ENCODE measurements at places on chromosomes 3 and 15. TPM values are rescaled to one million over a fixed set of nuclear protein-coding genes. Genes with fewer than 3 reads are reported as not detected.

Gene NOX5
- total RNA-seq = not detected

Gene TICRR
- total RNA-seq = 0.32 TPM

Gene ACP3
- total RNA-seq = 19.9 TPM

Gene SCAANT1
- total RNA-seq = not detected

Gene HTR3D
- not detected for total RNA-seq

Gene SLCO2A1
- total RNA-seq = 204 TPM

- H3K36me3 ChIP-seq = no peaks in the 10 kb centered on the region
- no peak for DNase-seq
- peak overlapping the region; percentile 31 for H3K4me3 ChIP-seq
- H3K27me3 ChIP-seq = no peaks in the 10 kb centered on the region
Measured at GRCh38 chr3:129934234-129935123, 40.0 kb upstream of the TRH start.

DNA sequence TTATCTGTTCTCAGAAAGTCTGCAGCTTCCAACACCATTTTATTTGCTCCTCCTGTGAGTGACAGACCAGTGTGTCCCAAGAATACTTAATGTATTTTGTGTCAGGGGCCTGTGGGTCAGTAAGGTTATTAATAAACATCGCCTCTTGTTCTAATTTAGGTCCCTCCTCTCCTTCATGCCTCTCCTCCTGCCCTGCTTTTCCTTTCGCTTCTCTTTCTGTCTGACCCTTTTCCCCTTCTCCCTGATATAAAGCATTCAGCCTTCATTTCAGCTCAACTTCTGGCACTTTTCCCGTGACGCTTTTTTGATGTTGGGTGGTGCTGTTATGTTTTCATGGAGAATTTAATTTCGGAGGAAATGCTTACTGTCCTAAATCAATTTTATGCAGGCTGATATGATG, 29.7 kb upstream of the NR2F2 start:
- no peak for DNase-seq
- H3K36me3 ChIP-seq = no peaks in the 10 kb centered on the region

GRCh38 chr3:174098746-174099145, 701.2 kb downstream of the NLGN1 start:
- DNase-seq = no peak
- H3K4me3 ChIP-seq = no peak overlapping the region

DNA sequence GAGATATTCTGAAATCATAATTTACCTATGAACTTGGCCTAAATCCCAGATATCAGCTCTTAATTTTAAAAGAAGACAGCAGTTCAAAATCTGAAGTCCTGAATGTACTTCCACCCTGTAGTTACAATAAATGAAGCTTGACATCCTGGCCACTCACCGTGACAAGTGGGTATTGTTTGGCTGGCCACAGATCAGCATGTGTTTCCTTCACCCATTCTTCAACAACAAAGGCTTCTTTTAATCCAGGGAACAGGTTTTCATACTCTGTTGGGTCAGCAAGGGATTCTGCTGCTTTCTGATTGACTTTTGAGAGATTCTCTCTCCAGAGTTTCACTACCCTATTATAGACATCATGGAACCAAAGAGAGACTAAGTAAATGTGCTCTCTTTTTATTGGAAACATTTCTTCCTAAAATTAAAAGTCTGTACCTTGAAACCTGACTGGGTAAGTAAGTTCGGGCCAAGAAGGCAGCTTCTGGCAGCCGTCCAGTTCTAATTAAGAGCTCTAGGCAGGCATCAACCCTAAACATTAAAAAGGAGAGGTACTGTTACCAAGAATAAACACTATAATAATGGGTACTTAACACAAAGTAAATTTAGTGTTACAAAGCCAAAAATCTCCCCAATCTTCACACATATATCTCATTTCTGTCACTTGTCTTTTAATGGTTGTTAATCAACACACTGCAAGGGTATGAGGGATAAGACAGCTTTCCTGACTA, 15.2 kb downstream of the MRPS22 start:
- DNase-seq = no peak
- no peaks in the 10 kb centered on the region for H3K27me3 ChIP-seq
- no peak overlapping the region for H3K27ac ChIP-seq
- H3K4me3 ChIP-seq = no peak overlapping the region
- peaks cover 100% of the 10 kb centered on the region for H3K36me3 ChIP-seq
- H3K4me1 ChIP-seq = no peaks in the 10 kb centered on the region

DNA sequence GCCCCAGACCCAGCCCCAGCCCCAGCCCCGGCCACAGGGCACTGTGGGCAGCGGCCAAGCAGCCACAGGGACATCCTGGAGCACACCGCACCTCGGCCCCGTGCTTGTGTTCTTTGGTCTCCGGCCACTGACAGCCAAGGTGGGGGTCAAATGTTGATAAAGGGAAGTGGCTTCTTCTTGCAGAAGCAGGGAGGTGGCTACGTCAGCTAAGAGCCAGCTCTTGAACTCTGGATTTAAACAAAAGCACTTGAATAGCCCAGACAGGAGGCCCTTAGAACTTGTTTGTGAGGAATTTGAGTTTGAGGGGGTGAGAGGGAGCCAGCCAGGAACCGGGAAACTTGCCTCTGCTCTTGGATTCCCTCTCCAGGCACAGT, 135.8 kb upstream of the ABHD17C start:
- peak; percentile 83 for DNase-seq
- no peak overlapping the region for H3K4me3 ChIP-seq
- no peaks in the 10 kb centered on the region for H3K27me3 ChIP-seq
- H3K27ac ChIP-seq = peak overlapping the region; percentile 71
- peaks cover 56% of the 10 kb centered on the region for H3K4me1 ChIP-seq
